Smooth muscle cell of trachea (primary cell): ENCODE measurements at places on chromosomes 16 and 17. TPM values are rescaled to one million over a fixed set of nuclear protein-coding genes. Genes with fewer than 3 reads are reported as not detected.

The SSTR5 gene
- not detected in 2 replicates for total RNA-seq

The DRC3 gene
- 0.83 and 1.2 TPM in 2 replicates for total RNA-seq

The FZD2 gene
- 22.7 and 35.1 TPM in 2 replicates for total RNA-seq

The CHAD gene
- not detected in 2 replicates for total RNA-seq

The CACNG1 gene
- not detected in 2 replicates for total RNA-seq

The TRAPPC1 gene
- 80.2 and 90.3 TPM in 2 replicates for total RNA-seq
